Hippocampal formation (tissue), 2 donors: ENCODE measurements at places on chromosomes 5 and 9.

DNA sequence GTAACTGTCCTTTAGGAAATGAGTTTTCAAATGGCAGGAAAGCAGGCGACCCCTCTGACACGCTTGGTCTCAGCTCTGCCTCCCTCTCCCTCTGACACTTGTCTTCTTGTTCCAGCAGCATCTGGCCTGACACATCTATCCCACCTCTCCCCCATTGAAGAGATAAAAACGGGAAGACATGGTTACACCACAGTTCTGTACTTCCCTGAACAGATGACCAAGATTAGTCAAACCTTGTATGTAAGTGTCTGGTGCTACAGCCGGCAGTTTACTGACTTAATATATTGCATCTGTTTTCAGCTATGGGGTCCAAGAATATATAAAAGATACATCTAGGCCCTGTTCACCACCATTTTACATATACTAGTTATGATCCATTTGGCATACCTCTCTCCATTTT is 29.6 kb upstream of the MLLT3 start:
- DNase-seq = no peak

GRCh38 chr5:32721626-32722025 is 10.5 kb downstream of the NPR3 start:
- no peak for DNase-seq

- DNase-seq = no peak
These were observed 97.2 kb downstream of the RALGPS1 start for GRCh38 chr9:127011772-127012171.

GRCh38 chr5:96851312-96852062 is 24.8 kb upstream of the ERAP2 start:
- no peak for DNase-seq

- no peak for DNase-seq
These were observed 46.6 kb downstream of the SLC12A7 start for GRCh38 chr5:1065143-1065750.

GRCh38 chr5:71832812-71833715 is 114.0 kb downstream of the CARTPT start:
- DNase-seq = no peak

GRCh38 chr9:25412646-25413045 is 265.6 kb downstream of the TUSC1 start:
- no peak for DNase-seq

GRCh38 chr5:100493996-100494395 is 41.2 kb upstream of the FAM174A start:
- DNase-seq = no peak

DNA sequence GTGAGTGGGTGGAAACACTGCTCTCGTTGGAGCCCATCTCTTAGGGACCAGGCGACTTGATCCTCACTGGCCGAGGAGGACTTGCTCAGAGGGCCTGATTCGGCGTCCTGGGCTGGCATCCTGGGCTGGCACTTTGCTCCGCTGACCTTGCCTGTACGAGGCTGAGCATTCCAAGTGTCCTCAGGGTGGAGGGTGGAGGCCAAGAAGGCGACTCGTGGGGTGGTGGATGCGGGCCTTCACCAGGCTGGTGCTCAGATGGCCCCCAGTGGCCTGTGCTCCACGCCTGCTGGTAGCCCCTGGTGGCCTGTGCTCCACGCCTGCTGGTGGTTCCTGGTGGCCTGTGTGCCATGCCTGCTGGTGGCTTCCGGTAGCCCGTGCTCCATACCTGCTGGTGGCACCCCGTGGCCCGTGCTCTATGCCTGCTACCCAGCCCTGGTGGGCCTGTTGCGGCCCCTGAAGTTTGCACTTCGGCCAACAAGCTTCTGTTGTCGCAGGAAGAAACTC is 42.9 kb downstream of the PHF2 start:
- DNase-seq = no peak

DNA sequence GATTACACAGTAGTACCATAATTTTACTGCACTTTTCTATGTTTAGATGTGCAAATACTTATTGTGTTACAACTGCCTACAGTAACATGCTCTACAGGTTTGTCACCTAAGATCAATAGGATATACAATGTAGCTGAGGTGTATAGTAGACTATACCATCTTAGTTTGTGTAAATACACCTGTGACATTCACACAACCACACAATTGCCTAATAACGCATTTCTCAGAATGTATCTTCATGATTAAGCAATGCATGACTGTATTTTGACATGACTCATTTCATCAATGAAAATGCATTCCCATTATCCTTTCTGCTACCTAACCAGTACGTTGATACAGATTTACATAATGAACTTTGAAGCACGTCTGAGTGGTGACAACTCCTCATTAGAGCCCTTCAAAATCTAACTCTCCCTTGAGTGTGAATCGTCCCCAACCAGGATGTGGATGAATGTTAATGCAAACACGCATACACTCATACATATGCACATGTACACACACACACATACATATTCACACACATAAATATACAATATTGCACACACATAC is 28.4 kb downstream of the GZMK start:
- no peak for DNase-seq

DNA sequence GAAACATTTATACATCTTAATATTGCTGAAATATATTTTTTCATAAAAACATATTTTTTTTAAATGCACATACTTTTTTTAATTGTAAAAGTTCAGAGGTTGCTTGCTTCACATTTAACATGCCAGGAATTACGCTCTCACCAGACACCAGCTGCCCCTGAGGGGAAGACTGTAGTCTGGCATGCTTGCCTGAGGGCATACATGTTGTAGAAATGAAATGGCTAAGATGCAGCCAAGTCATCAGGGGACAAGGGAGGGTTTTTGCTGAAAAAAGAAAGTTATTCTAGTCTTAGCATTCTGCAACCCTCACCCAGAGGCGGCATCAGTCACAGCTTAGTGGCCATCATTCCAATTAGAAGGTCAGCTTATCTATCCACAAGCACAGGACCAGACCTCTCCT is 426.7 kb upstream of the FTMT start:
- no peak for DNase-seq

DNA sequence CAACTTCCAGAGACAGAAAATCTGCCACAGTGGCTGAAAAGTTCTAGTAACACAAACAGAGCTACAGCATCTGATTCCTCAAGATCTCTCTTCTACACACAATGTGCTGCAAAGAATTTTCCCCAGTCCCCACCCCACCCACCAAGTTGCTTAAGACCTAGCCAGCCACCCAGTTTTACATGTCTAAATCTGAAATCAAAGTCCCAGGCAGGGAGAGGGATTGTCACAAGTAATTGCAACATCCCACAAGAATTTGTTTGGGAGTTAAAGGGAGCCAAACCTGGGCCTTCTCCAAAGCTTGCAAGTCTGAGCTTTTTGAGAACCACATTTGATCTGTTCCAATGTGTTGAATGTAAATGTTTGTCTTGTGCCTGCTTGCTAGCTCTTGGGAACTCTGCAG is 15.5 kb downstream of the IGIP start:
- no peak for DNase-seq

GRCh38 chr5:175690025-175690424 is 32.2 kb downstream of the HRH2 start:
- DNase-seq = no peak

- DNase-seq = no peak
These were observed 57.7 kb downstream of the DCP2 start for GRCh38 chr5:113034182-113034773.

GRCh38 chr9:97473717-97474116 is 27.7 kb upstream of the TMOD1 start:
- no peak for DNase-seq

DNA sequence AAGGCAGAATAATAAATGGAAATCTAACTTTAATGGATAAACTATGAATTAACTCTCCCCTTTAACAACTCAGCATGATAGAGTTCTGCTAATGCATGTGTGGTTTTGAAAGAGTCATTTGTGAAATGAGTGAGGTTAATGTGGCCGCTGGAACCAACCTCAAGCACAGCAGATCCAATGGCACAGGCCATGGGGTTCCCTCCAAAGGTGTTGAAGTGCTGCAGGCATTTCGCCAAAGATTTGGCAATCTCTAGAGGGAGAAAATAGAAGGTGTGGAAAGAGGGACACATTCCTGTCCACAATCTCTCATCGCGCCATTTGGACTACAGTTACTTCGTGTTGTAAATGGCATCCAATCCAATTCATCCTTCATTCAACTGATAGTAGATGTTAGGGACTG is 35.0 kb downstream of the AGXT2 start:
- DNase-seq = no peak

- no peak for DNase-seq
These were observed 360.4 kb upstream of the ZNF608 start for GRCh38 chr5:125106881-125107280.

GRCh38 chr5:39420482-39421145 is 4.2 kb downstream of the DAB2 start:
- no peak for DNase-seq

- no peak for DNase-seq
These were observed 5.6 kb upstream of the PURA start for GRCh38 chr5:140108093-140109017.

GRCh38 chr5:149018909-149019443 is 43.9 kb downstream of the SH3TC2 start:
- DNase-seq = no peak

DNA sequence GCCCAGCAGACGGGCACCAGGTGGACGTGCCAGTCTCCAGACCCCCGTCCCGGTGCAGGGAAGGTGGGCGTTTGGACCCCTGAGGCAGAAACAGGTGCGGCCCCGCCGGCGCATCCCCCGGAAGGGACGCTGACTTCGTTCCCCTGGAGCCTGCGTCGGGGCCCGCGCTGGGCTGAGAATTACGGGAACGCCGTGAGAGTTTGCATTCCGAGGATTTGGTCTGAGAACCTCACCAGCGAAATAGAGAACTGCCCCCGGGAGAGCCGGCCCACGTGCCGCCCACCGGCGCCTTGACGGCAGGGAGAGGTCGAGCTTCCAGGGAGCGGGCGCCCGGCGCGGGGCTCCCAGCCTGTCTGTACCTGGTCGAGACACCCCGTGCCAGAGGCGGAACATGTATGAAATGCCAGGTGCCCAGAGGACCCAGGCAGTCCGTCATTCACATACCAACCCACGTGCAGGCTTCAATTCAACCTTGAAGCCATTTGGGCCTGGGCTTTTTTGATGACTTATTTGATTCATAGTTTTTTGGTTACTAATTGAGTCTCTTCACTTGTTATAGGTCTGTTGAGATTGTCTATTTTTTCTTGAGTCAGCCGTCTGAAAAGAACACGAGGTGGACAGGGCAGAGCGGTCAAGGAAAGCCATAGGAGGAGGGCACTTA is 877 bp upstream of the CAMSAP1 start:
- no peak for DNase-seq

DNA sequence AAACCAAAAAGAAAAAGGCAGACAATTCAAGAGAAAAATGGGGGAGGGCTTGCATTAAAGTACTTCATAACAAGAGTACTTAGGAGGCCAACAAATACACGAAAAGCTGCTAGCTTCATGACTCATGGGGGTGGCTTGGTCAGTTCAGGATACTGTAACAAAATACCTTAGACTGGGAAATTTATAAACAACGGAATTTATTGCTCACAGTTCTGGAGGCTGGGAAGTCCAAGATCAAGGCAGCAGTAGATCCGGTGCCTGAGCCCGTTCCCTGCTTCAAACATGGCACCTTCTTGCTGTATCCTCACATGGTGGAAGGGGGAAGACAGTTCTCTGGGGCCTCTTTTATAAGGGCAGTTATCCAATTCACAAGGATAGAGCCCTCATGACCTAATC is 111.4 kb downstream of the C9orf50 start:
- no peak for DNase-seq

DNA sequence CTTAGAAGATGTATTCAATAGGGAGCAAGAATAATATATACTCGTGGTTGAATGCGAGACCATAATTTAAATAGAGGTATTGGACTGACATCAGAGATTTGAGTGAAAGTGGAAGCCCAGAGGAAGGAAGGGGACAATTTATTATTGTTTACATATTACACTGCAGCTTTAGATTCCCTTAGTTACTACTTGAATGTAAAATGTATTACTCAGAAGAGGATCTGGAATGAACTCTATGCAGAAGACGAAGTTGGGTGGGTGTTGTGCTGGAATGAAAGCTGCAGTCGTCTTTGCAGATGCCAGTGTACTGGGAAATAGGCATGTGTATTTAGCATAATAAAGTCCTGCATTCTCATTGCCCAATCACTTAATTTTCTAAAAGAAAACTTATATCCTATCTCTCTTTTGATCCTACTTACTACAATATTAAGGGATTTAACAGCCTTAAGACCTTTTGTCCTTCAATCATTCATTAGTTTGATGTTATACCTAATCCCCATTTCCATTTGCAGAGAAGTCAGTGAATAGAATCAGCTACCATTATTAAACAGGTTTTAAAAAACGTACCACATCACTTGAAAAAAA is 570.7 kb upstream of the WWC1 start:
- DNase-seq = no peak

GRCh38 chr9:104885818-104886709 is 41.9 kb downstream of the ABCA1 start:
- no peak for DNase-seq

DNA sequence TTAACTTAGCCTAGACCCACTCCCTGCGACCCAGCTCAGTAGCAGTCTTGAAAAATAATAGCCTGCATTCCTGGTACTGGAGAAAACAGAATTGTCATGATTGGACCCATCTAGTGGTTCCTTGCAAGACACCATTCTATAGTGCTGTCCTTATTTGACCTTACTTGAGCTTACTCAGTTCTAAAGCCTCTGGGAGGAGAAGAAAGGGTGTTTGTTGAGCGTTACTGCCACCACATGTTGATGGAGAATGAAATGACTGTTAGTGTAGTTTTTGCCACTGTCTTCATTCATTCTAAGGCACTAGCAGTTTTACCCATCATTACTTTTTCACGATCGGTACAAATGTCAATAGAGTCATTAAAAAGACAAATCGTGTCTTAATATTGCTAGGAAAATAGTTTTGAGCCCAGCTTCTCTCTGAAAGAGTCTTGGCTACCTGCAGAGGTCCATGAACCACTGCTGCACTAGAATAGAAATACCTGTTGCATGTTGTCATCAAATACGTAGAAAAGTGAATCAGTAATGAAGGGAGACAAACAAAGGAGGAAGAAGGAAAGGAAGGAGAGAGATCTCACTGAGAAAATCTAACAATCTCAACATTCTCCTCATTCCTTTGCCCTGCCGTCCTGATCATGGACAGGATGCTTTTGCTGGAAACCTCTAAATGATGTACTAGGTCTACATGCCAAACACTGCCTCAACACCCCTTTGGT is 96.0 kb downstream of the LIX1 start:
- no peak for DNase-seq

DNA sequence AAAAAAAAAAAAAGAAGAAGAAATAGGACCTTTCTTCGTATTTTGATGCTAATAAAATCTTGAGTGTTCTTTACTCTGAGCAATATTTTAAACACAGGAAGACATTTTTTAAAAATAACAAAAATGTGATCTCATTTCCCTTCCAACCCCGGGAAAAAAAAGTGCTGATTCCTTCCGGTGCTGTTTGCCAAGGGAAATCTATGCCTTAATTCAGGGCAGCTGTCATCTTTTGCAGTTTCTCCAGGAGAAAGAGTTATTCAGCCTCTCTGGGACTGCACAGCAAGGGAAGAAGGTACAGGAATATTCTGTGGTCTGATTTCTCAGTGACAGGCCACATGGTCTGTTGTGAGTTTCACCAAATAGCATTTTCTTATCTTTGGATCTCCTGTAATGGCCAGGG is 291.9 kb upstream of the IRX1 start:
- no peak for DNase-seq

GRCh38 chr9:122350577-122351355 is 20.1 kb upstream of the PTGS1 start:
- DNase-seq = peak; percentile 78

GRCh38 chr5:172959824-172960799 is 888 bp downstream of the RPL26L1 start:
- DNase-seq = no peak

- DNase-seq = no peak
These were observed 59.5 kb downstream of the EBF1 start for GRCh38 chr5:159040181-159040580.

- no peak for DNase-seq
These were observed 1229.9 kb downstream of the MAT2B start for GRCh38 chr5:164735334-164735733.
